ENCODE measurements at places on chromosomes 5 and 9.

DNA sequence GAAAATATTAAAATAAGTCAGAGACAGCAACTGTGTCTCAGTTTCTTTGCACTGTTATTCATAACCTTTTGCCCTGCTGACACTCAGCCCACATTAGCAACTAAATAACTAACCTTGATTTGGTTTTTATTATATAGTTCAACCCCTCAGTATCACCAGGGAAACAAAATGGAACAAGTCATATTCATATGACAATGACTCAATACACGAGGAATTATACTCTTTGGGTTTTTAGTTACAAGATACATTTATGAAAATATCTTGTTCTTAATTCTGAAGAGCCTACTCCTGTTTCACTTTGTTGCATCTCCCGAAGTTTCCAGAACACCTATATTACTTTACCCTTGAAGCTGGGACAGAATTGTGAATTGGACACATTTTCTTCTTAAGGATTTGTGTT, 845.4 kb downstream of the EFNA5 start:
- no peak for DNase-seq

- DNase-seq = no peak
Observed at GRCh38 chr5:55219770-55220169, 7.3 kb downstream of the MCIDAS start.

DNA sequence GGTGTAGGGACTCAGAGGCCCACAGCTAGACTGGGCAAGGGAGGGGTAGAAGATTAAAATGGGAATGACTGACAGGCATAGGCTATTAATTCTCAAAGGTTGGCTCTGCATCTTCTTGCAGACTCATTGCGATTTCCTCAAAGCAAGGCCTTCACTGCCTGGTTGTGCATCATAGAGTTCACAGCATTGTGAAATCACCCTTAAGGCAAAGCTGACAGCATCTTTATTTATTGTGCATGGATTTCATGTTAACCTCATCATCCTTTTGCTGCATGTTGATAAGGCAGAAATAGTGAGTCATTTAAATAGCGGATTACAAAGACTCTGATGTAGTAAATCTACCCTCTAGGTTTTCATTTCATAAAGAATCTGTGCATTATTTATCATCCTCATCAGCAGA, 13.6 kb upstream of the PALM2AKAP2 start:
- DNase-seq = no peak

DNA sequence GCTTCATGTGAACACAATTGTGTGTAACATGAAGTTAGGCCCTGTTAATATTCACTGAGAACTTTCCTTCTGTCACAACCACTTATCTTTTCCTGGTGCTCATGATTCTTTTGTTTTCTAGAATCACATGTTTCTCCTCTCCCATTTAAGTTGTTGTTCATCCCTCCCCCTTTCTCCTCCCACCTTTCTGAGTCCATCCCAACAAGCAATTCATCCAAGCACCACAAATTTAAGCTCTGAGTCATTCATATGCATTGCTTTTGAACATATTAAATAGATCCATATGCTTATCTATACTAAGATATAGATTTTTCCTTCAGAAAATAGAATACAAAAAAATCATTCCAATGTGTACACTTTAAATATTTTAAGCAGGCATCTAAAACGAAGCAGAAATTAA, 75.2 kb upstream of the NFIB start:
- no peak for DNase-seq

- DNase-seq = no peak
Observed at GRCh38 chr5:1568201-1568979, 44.6 kb upstream of the LPCAT1 start.

DNA sequence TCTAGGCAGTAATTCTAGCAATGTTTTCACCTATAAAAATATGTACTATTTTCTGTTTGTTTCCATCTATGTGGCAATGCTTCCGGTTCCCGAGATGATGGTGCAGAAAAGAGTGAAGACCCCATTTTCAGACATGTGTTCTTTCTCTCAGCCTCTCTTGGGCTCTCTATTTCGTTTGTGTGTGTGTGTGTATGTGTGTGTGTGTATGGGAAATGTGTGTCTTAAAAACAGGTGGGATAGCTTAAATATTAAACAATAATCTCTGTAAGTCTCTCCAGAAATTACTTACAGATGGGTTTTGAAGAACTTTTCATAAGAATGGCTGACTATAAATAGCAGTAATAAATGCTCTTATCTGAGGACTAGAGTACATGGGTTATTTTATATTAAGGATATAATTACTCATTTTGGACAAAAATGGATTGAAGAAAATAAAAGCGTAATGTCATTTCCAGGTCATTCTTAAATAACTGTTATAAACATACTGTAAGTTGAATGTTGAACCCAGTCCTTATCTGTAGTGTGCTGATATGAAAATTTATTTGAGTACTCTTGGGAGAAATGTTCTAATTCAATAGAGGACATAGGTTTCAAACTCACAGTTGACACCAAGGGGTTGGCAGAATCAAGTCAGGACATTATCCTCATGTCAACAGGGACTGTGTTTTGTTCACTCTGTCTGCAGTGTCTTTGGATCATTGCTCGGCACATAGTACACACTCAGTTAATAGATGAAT, 31.1 kb downstream of the PCSK5 start:
- no peak for DNase-seq

DNA sequence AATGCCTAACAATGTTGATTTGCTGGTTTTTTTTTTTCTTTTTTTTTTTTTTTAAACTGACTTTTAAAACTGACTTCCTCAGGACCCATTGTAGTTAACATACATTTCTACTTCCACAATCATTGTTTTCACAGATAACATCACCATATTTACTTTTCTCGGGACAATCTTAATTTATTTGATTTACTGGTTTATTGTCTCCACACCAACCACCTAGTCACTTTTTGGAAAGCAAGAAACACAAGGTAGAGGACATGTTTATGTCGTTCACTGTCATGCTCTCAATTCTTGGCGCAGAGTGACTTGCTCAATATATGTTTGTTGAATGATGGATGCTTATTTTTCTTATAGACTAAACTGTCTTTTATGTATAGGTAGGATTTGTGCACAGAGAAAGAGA, 2280.7 kb downstream of the MAT2B start:
- DNase-seq = no peak

GRCh38 chr5:175854231-175855040, 16.9 kb upstream of the CPLX2 start:
- no peak for DNase-seq

DNA sequence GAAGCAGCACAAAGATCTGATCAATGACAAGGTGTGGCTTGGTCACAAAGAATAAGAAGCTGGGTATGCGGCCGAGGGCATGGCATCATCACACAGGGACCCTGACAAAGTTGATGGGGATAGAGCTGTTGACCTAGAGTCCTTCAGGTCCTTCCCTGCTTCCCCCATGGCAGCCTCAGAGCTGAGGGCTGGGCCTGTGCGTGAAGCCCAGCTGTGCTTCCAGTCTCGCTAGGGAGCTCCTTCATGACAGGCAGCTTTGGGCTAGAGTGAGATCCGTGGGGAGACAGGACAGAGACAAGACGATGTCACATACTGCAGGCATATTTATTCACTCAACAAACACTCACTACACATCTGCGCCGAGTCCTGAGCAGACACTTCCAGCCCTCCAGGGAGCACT, 56.4 kb upstream of the NEURL1B start:
- no peak for DNase-seq

GRCh38 chr5:152379331-152379730, 25.7 kb downstream of the NMUR2 start:
- no peak for DNase-seq

DNA sequence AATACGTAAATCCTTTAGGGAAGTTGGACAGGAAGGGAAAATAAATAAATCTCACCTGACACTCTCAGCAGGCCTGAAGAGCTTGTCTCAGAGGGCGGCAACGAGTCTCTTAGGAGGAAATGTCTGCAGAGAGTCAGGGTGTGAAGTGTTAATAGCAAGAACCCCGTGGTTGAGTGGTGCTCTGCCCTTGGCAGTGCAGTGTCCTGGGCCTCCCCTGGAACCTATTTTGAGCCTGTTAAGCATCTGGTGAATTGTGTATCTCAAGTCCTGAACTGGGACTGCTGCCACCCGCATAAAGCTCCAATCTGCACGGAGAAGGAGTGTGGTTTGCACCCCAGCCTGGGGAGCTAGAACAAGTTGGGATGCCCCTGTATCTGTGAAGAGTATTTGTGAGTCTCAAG, 211.8 kb downstream of the GOLPH3 start:
- DNase-seq = no peak

DNA sequence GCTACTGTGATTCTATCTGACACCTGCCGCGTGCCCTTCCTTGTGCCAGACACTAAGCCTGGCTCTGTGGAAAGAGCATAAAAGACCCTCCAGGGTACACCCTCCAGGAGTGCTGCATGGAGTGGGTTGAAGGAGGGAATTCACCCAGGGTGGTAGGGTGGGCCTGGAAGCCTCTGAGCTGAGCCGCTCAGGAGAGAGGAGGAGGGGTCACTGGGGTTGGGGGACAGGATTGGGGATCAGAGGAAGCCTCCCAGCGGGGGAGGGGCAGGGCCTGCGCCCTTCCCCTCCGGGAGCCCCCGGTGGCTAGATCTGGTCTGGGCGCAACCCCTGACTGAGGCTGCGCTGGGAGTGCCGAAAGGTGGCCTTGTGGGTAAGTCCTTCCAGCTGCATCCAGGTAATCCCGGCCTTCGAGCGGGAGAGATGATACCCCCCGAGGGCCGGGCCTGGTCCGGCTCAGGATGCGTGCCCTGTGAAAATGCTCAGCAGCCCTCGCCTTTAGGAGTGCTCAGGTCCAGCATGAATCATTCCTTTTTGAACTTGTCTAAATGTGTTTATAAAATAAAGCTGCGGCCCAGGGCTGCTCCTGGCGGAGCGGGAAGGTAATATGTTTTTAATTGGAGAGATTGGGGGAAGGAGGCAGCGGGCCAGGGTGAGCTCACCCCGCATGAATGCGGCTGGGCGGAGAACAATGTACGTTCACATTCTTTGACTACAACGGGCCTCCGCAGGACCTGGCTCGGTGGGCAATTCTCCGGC, 118.1 kb upstream of the SMIM23 start:
- DNase-seq = no peak

DNA sequence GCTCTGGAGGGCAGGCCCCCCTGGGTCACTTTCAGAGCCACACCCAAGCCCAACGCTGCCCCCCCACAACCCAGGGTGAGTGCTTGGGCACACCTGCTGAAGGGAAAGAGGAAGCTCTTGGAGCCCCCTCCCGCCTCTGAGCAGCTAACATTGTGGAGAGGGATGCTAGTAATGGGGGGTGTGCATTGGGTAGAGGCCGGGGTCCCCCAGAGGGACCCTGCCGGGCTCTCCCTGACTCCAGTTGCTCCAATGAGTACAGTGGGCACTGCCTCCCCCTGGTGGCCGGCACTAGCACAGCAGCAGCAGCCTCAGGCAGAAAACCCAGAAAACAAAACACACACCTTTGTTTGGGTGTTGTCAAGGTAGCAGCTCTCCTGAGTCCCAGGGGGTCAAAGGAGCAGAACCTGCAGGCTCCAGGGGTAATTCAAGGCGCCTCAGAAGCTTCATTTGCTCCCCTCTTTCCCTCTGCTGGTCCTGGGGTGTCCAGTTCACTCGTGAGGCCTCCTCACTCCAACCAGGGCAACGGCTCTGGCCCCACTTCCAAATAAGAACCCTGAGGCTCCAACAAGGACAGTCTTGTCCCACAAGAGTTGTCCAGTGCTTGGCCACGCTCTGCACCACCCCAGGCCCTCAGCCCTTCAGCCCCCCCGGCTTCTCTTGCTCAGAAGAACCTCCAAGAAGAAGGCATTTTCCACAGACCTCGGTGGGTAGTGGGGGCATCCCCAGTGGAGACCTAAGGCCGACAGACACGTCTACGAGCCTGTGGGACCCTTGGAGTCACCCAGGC, 16.1 kb downstream of the GBGT1 start:
- no peak for DNase-seq

- DNase-seq = peak; percentile 28
Observed at GRCh38 chr9:87604886-87605588, 107.4 kb downstream of the DAPK1 start.

GRCh38 chr9:79667120-79667519, 95.4 kb downstream of the TLE4 start:
- DNase-seq = no peak

- DNase-seq = no peak
Observed at GRCh38 chr5:68443091-68443490, 227.5 kb downstream of the PIK3R1 start.

DNA sequence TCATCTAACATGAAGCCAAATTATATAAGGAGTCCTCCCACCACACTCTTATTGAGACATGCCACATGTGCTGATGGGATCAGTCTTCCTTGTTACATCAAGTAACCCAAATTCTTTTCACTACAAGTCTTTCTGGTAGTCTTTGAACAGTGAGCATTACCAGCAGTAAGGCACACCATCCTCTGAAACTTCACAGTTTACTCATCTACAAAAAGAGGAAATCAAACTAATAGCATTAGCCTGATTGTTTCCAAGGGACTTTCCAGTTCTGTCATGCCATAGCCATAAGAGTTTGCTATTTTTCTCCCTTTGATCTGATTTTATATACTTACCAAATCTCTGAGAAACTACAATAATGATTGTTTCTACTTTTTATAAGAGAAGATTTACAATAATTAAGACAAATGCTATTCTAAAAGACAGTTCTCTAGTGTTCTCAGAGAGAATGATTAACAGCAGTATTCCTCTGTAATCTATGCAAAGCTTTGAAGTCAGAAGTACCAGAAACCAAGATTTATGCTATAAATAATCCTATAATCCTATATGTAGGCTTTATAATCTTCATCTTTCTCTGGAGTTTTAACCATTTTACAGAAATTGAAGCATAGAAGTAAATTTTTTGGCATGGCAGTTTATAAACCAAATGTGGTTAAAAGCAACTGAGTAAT, 166.2 kb upstream of the ACO1 start:
- no peak for DNase-seq

DNA sequence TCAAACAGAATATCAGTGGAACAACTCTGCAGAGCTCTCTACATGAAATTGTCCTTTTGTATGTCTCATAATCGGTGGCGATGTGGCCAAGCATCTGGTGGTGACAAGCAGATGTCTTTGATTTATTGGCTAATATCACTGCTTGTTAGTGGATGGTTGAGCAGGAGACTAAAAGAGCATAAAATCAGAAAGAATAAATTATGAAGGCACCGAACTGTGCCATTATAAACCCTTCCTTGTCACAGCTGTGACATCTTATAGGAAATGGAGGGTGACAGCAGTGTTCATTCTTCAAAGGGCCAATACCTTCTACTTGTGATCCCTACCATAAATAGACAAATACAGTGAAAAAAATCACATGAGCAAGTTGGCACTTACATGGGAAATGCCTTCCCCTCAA, 1404.3 kb downstream of the MAT2B start:
- no peak for DNase-seq
